ENCODE measurements at places on chromosomes 12 and 14. TPM values are rescaled to one million over a fixed set of nuclear protein-coding genes. Genes with fewer than 3 reads are reported as not detected.

The EFS gene
- polyA plus RNA-seq = 0.21 TPM

The TOMM20L gene
- polyA plus RNA-seq = not detected

The LGR5 gene
- not detected for polyA plus RNA-seq

The IFI27L2 gene
- 115 TPM for polyA plus RNA-seq

The SERPINA1 gene
- not detected for polyA plus RNA-seq

The PTPN21 gene
- polyA plus RNA-seq = 4.0 TPM

The TSPAN9 gene
- polyA plus RNA-seq = 3.7 TPM

The ADAM20 gene
- not detected for polyA plus RNA-seq

The LUM gene
- not detected for polyA plus RNA-seq
